ENCODE measurements at places on chromosomes 3 and 15.

DNA sequence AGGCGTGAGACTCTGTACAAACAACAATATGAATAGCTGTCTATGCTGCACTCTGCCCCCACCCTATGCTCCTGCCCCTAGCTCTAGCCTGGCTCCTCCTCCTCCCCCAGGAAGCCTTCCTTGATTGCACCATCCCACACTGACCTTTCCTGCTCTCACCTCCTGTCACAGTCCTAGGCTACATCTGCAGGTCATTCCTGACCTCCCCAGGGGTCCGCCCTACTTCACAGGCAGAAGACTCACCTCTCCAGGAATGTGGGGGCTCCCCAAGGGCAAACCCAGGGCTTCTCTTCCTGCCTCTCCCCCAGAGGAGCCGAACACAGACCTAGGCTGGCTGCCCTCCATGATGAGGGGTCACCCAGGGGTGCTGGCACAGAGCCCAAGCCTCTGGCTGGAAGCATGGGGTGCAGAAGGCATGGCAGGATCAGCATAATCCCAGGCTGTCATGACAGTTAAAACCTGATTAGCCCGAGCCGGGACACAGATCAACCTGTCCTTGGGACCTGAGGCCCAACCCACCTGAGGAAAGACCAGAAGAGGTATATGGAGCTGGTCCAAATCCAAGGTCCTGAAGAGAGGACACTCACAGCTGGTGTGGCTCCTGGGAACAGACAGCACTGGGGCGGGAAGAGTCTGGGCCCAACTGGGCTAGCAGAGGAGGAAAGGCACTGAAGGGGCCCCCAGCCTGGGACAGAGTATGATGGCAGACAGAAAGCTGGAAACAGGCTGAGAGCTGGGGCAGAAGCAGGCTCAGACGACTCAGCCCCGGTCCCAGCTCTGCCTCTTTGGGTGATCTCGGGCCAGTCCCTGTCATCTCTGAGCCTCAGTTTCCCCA is 5.9 kb downstream of the SEMA7A start:
- DNase-seq, result no peak

GRCh38 chr3:16888785-16889607 is 4.2 kb downstream of the PLCL2 start:
- DNase-seq, result peak; percentile 24

- no peak for DNase-seq
Measured at GRCh38 chr3:138898301-138898700, 48.6 kb downstream of the FOXL2 start.

- no peak for DNase-seq
Measured at GRCh38 chr3:77475507-77475906, 435.6 kb downstream of the ROBO2 start.

DNA sequence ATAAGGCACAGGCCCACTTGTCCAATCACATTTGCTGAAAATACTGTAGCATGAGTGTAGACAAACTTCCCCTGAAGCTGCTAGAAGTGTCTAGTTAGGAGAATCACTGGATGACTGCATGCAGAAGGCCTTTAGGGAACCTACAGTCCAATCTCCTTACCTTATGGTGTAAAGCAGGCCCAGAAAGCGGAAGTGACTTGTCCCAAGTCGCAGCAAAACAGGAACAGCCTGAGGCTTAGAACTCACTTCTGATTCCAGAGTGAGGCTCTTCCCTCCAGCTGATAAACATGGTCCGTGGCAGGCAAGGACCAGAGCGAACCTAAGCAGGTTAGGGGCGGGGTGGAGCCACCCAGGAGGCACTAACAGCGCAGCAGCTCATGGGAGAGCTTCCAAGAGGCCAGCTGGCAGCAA is 2.5 kb downstream of the GRAMD2A start:
- no peak for DNase-seq

GRCh38 chr3:188188911-188189310 is 35.0 kb downstream of the LPP start:
- no peak for DNase-seq

- DNase-seq, result no peak
Measured at GRCh38 chr3:45120359-45121158, 25.6 kb downstream of the CDCP1 start.

- DNase-seq, result peak; percentile 9
Measured at GRCh38 chr3:196868297-196868661, 559 bp downstream of the SENP5 start.

DNA sequence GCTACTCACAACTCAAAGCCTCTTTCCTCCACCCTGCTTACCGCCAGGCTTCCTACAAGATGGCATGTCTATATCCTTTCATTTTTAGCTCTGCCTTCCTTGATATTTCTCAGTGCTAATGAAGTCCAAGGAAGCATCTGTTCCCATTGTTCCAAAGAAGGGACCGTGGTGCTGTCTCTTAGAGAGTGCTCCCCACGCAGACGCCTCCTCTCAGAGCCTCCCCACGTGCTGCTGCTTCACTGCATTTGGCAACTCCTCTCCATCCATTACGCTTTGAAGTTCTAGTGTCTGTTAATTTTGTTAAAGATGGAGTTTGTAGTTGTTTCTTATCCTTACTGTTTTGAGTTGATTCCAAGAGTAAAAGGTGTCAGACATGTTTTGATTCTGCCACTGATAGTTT is 26.2 kb downstream of the GNB4 start:
- no peak for DNase-seq

- DNase-seq, result no peak
Measured at GRCh38 chr3:177062052-177062732, 135.1 kb downstream of the TBL1XR1 start.

- DNase-seq, result no peak
Measured at GRCh38 chr3:71251156-71251775, 332.3 kb downstream of the FOXP1 start.
